Suprapubic skin (tissue), 4 donors: ENCODE measurements at places on chromosomes 4 and X.

DNA sequence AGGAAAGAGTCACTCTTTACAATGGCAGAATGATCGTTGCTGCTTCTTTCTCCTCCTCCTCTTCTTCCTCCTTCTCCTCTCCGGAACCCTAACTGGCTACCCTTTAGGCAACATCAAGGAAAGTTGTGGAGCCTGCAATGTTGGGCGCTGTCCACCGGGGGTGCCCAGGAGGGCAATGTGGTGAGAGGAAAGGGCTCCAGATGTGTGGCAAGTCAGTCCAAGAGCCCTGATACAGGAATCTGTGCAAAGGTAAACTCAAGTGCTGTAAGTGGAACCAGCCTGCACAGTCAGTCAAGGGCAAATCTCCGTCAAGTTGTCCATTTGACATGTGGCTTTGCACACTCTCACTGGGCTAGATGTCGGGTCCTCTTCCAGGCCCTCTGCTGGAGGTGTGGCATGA, 2.8 kb downstream of the RTL5 start:
- no peaks in the 10 kb centered on the region for H3K36me3 ChIP-seq
- no peak overlapping the region for H3K4me3 ChIP-seq
- H3K4me1 ChIP-seq = peaks cover 40% of the 10 kb centered on the region
- no peak overlapping the region for H3K27ac ChIP-seq
- no peaks in the 10 kb centered on the region for H3K27me3 ChIP-seq

DNA sequence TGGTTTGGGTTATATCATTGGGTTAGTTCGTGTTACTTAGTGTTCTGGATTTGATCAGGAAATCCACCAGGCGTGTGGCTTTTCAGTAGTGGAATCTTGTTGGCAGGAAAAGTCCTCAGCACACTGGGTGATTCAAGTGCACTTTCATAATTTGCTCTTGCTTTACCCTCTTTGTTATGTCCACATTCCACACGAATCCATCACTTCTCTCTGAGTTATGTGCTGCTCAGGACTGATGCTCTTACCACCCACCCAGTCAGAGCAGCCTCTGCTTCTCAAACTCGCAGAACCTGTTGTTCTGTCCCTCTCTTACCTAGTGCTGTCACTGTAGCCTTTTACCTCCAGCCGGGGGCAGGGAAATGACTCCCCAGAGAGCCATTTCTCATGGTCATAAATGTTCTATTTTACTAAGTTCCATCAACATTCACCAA, 37.2 kb upstream of the SCRG1 start:
- no peaks in the 10 kb centered on the region for H3K27me3 ChIP-seq
- H3K4me3 ChIP-seq = no peak overlapping the region
- no peaks in the 10 kb centered on the region for H3K36me3 ChIP-seq
- no peak for DNase-seq

GRCh38 chr4:56622176-56622575, 58.9 kb downstream of the HOPX start:
- no peak overlapping the region for H3K4me3 ChIP-seq
- peaks cover 16% of the 10 kb centered on the region for H3K4me1 ChIP-seq
- H3K36me3 ChIP-seq = no peaks in the 10 kb centered on the region
- peak overlapping the region; percentile 82 for H3K27ac ChIP-seq
- DNase-seq = no peak
- no peaks in the 10 kb centered on the region for H3K27me3 ChIP-seq

- no peaks in the 10 kb centered on the region for H3K4me1 ChIP-seq
- no peak overlapping the region for H3K27ac ChIP-seq
- no peaks in the 10 kb centered on the region for H3K27me3 ChIP-seq
- peak overlapping the region; percentile 59 for H3K4me3 ChIP-seq
- no peaks in the 10 kb centered on the region for H3K36me3 ChIP-seq
These were observed 448 bp upstream of the TBC1D8B start for GRCh38 chrX:106802063-106802387.

DNA sequence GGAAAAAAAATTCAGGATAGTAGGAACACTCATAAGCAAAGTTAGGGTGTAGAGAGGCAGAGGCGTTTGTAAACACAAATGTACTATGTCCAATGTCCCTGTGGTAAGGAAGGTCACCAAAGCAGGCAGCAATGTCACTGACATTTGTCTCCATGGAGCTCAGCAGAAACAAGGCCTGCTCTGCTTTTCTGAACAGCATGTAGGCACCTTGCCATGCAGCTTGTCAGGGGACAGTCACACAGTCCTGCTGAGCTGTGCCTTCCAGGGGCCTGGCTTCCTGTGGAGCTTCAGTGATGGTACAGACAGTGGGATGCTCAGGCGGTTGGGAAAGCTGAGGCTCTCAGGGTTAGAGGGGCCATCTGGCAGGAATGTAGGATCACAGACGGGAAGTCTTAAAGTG, 74.5 kb upstream of the HS3ST1 start:
- DNase-seq = no peak
- H3K36me3 ChIP-seq = no peaks in the 10 kb centered on the region
- H3K4me3 ChIP-seq = no peak overlapping the region
- no peaks in the 10 kb centered on the region for H3K27me3 ChIP-seq
- no peak overlapping the region for H3K27ac ChIP-seq
- peaks cover 10% of the 10 kb centered on the region for H3K4me1 ChIP-seq
